ENCODE measurements at places on chromosomes 5 and 9. TPM values are rescaled to one million over a fixed set of nuclear protein-coding genes. Genes with fewer than 3 reads are reported as not detected.

DNA sequence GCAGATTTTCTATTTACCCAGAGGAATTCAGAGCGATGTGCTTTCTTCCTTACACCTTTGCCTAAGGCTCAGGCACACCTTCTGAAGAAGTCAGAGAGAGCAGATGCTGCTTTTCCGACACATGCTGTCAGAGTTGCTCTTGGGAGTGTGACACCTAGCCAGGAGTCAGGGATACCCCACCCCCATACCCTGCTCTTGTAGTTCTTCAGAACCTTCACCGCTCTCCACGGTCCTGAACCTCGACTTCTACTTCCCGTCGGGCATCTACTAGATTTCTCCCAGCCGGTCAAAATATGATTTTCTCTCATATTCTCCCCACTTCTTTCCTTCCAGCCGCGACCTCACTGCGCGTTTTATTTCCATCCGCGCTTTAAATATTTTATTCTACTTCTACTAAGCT lies 1.7 kb downstream of the GRIN3A start:
- DNase-seq = peak; percentile 12

DNA sequence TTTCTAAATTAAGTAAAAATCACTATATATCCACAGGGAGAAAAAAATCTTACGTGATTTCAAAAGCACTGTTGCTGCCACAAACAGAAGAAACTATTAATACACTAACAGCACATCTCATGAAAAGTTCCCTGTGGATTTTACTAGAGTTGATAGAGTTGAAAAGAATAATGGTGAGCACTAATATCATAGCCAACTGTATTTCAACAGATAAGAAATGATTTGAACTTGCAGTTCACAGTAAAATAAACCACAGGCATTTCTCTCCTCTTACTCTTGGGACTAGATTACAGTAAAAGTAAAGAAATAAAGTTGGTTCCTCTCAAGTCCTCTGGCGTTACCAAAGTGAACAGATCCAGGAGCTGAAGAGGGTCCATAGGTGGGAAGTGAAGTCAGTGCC lies 27.9 kb downstream of the AGTPBP1 start:
- no peak for DNase-seq

DNA sequence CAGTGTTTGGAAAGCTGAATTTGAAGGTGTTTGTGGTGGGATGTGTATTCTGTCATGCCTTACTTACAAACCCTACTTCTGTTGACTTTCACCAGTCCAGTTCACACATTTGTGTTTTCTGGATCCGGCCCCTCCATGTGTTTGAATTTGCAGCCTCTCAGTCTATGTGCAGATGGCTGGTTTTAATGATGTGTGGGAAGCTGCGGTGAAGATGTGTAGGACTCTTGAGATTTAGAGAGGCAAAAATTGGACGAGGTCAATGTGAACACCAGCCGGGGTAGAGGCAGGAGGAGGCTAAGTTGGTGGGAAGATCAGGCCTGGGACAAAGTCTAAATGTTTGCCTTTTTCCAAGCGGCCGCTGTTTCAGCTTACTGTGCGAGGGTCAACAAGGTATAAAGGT lies 115.4 kb upstream of the KLF9 start:
- DNase-seq = no peak

GRCh38 chr5:167967494-167968177 lies 323.8 kb upstream of the WWC1 start:
- no peak for DNase-seq

DNA sequence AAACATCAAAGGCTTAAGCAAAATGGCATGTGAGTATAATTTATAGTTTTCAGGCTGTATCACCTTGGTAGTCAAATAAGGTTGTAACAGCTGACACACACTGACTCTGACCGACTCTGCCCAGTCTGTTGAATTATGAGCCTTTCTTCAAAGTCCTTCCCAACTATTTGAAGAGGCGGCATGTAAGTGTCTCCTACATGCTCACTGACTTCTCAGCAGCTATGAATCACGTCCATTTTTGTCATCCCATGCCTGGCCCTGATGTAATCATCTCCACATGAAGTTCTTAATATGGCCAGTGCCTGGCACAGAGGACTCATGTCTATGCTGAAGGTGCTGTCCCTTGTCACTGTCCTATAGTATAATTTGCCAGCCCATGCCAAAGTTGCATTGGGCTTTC lies 5.1 kb upstream of the PTBP3 start:
- DNase-seq = peak; percentile 81

- no peak for DNase-seq
Observed at GRCh38 chr5:126675338-126675737, 74.6 kb downstream of the PHAX start.

DNA sequence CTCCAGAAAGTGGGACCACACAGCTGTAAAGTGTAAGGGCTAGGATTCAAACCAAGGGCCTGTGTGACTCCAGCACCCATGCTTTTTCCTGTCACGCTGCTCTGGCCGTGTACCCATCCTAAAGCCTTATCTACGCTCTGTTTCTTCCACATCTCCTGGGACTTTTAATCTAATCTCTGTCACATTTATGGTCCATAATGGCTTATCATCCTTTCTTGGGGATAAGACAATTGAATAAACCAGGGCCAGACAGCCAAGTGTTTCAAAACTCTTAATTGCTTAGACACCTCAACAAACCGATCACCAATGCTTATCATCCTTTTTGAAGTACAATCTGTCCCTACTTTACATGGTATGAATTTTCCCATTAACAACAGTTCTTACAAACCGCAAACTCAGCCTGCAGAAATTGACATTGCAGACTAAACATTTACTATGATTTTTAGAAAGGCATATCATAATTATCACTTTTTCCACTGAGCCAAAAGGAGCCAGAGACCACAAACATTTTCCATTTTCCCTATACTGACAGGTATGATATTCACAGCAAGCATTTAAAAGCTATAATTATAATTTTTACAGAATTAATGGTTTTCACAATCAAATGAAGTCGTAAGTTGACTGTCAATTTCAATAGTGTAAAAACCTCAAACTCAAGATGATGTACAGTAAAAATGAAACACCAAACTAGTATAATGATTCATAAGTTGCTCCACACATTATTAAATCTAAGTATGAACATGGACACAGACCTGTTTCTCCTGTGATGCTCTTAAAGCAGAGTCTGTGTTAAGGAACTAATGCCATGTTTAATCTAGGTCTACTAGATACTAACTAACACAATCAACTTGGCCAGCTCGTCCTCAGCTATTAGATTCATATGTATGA lies 99.5 kb downstream of the FBXW11 start:
- DNase-seq = no peak

- peak; percentile 47 for DNase-seq
Observed at GRCh38 chr5:4700069-4700468, 440.1 kb upstream of the ADAMTS16 start.

GRCh38 chr9:35105571-35106342 lies 2.8 kb upstream of the STOML2 start:
- DNase-seq = no peak

GRCh38 chr5:145479857-145480256 lies 355.3 kb downstream of the PRELID2 start:
- DNase-seq = peak; percentile 55

GRCh38 chr9:88960632-88961031 lies 30.6 kb upstream of the S1PR3 start:
- no peak for DNase-seq

DNA sequence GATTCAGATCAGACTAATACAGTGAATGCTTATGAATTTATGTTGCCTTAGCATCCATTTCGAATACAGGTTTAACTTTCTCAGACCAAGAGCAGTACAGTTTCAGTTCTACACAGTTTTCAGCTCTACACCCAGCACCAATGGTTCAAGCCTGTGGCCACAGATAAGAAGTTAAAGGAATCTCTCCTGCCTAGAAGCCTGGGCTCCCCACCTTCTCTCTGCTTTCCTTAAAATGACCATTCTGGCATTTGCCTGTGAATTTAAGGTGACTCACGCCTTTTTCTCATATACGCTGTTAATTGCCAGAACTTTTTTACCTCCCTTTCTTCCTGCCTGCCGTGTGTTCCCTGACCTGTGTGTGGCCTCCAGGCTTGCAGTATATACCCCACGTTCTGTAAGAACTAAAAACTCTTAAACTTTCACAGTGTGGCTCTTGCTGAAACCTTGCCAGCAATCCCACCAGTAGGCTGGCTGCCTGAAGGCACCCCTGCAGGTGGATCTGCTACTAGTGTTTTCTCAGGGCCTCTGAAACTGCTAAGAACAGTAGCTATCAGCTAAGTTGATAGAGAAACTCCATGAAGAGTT lies 692.8 kb upstream of the CDH18 start:
- peak; percentile 15 for DNase-seq

Gene FGD3
- 0.26 TPM for total RNA-seq

Gene IL7R
- not detected for total RNA-seq

Gene MEIKIN
- not detected for total RNA-seq

Gene SLC6A19
- not detected for total RNA-seq

Gene LRRC26
- total RNA-seq = 2.0 TPM

Gene SLC36A2
- not detected for total RNA-seq

Gene PCDHA1
- total RNA-seq = under 0.01 TPM
